ENCODE measurements at places on chromosomes 11 and 22.

DNA sequence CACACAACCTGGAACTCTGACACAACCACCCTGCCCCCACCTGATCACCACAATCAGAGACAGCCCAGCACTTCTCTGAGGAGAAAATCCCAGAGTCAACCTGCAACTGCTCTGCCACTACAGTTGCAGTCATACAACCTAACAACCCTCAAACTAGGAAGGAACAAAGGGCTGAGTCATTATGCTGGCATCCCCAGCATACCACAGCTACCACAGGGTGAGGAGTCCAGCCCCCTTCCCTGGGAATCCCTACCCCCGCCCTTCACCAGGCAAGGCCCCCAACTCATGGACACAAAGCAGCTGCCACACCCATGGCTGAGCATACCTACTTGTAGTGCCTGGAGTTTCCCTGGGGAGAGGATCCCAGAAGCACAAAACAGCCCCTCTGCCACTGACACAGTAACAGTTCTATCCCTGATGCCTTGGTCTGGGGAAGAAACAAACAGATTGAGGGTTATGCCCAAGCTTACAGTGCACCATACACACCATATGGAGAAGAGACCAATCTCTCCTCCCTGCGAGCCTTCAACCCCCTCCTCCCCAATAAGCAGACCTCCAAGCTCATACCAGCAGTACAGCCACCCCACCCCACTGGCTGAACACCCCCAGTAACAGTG, 68.5 kb upstream of the C11orf58 start:
- DNase-seq, result no peak

DNA sequence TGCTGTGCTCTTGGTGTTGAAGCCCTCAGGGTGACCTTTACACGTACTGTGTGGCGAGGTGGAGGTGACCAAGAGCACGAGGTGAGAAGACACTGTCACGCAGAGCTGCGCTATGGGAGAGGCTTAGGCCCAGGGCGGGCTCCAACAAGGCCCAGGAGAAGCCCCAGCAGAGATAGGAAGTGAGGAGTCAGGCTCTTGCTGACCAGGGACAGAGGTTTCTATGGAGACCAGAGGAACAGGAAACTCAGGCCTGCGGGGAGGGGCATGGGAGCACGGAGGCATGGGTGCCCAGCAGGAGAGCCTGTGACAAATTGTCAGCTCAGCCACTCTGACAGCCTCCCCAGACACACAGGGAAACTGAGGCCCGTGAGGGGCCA, 15.8 kb downstream of the DGKZ start:
- DNase-seq, result no peak

DNA sequence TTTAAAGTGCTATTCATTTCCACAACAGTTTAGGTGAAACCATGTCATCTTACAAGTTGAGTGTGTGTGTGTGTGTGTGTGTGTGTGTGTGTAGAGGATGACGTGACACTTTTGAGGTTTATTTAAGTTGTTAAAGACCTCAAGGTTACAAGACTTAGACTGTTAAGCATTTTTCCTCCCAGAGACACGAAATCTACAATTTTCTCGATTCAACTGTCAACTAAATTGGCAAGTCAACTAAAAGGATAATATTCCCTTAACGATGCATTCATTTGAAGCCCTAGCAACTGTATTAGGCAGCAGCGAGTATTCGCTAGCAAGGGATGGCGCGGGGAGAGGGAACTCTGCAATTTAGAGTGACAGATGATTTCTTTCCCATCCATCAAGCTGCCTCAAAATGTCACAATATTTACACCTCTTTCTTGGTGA, 17.6 kb upstream of the BDNF start:
- no peak for DNase-seq

DNA sequence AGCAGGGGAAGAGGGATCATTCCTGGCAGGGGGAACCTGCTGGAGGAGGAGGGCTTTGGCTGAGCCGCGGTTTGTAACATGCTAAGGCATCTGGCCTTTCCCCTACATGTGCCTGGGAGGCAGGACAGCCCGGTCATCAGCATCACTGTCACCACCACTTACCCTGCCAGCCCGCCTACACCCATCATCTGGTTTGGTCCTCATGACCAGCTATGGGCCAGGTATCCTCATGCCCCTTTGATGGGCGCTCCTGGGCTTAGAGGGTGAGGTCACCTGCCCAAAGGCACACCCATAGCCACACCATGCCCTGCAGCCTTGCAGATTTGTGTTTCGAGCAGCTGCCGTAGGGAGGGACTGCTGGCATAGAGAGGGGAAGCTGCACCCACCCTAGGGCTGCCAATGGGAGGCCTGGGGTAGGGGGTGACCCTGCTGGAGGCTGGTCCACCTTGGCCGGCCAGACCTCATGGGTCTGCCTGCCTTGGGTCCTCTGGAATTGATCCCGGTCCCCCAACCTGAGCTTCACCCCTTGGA, 2.6 kb downstream of the MRGPRF start:
- no peak for DNase-seq

DNA sequence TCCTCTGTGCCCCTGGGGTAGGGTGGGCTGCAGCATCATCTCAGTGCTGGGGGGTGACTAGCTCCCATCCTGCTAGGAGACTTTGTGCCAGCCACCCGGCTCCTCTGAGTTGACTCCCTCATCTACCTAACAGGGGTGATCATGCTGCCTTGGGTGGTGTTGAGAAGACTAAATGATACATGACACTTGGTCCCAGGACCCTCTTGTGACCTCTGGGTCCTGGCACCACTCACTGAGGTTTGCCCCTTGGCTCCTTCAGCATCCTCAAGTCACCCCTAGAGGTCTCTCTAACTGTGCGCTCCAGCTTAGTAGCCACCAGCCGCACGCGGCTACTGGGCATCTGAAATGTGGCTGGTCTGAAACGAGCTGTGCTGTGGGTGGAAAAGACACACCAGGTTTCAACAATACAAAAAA, 72.1 kb downstream of the LRRC32 start:
- no peak for DNase-seq

- no peak for DNase-seq
Observed at GRCh38 chr11:120052196-120052775, 85.6 kb downstream of the TRIM29 start.

- DNase-seq, result no peak
Observed at GRCh38 chr22:47859881-47860525, 1097.6 kb downstream of the TBC1D22A start.

- DNase-seq, result no peak
Observed at GRCh38 chr11:47524291-47524874, 28.5 kb downstream of the CELF1 start.

DNA sequence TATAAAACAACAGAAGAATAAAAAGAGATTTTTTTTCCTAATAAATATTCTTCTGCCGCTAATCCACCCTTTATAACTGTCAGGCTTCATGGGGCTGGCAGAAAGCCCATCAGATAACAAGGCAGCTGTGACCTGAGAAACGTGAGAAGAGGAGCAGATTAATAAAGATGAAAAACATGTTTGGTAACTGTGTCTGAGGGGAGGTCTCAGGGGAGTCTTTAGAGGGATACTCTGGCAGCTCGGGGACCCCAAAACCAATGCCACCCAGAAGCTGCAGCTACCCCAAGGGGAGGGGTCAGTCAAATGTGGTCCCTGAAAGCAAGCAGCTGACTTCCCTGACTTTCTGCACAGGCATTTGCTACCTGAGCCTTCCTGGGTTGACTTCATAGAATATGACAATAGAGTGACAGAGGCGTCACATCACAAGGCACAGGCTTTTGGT, 48.4 kb upstream of the POU2AF1 start:
- no peak for DNase-seq

- no peak for DNase-seq
Observed at GRCh38 chr22:44402196-44403111, 89.7 kb upstream of the SHISAL1 start.

DNA sequence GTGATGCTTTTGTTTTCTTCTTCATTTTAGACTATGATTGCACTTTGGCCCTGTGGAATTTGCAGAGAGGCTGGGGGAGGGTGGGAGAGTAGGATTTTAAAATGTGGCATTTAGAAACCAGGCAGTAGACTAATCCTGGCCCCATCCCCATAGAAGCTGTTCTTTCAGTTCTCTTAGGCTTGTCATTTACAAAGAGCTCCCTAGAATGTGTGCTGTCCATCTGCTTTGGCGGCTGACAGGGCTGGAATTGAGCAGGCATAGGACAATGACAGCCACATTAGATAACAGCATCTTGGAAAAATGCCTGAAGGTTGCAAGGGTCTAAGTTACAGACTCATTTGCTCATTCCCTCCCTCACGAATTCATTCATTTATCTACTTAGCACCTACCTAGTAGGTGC, 9.8 kb downstream of the INSC start:
- no peak for DNase-seq

DNA sequence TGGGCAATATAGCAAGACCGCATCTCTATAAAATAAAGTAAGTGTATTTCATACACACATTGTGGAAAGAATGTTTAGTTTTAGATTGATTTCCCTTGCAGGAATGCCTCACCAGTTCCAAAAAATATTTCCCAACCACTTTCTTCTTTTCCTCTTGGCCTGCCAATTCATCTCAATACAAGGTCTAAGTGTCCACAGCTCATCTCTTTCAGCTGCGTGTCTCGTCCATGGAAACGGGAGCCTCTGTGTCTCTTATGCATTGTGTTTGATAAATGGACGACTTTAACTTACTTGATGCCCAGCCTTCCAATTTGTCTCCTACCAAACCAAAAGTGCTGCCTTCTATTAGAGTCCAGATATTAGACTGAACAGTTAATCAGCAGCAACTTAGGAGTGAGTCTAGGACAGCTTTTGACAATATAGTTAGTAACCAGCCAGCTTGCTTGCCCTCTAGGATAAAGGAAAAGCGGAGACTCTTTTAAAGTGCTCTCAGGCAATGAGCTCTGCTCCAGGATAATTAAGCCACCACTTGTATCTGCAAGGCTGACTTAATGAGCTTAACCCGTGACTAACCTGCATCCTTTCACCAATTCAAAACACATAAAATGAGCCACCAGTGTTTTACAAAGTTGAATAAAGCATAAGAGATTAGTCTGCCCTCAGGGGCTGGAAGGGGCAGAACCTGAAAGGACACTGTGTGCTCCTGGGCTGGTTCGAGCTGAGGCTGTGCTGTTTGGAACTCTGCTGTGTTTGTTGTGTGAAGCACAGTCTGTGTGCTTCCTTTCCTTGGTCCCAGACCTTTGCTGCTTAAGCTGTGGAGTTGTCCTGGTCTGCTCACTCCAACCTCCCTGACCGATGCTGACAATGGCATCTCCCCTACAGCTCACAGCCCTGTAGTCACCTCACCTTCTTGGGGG, 27.5 kb downstream of the FBXO7 start:
- no peak for DNase-seq

- DNase-seq, result no peak
Observed at GRCh38 chr11:72672597-72673238, 1.5 kb downstream of the PDE2A start.

GRCh38 chr22:42511401-42511891, 8.2 kb downstream of the RRP7A start:
- DNase-seq, result no peak

- DNase-seq, result no peak
Observed at GRCh38 chr11:69352715-69353319, 58.9 kb downstream of the MYEOV start.

- DNase-seq, result no peak
Observed at GRCh38 chr11:106468531-106468930, 391.1 kb downstream of the AASDHPPT start.

DNA sequence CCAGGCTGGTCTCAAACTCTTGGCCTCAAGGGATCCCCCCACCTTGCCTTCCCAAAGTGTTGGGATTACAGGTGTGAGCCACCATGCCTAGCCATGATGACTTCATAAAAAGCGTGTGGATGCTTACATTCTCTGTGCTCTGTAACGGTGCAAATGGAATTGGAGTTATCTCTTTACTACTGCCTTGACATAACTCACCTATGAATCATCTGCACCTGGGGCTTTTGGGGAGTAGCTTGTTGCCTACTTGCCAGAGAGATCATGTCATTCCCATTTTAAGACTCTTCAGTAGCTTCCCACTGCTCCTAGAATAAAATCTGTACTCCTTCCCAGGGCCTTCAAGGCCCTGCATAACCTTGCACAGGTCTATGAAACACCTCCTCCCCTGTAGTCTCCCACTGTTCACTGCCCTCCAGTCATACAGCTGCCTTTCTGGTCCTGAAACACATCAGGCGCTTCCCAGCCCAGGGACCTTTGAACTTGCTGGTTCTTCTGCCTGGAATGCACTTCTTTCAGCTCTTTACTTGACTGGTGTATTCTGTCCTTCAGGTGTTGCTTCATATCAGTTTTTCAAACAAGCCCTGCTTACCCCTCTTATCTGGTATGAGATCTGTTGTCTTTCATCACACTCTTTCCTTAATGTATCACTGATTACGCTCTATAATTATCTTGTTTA, 19.6 kb upstream of the MOGAT2 start:
- DNase-seq, result no peak

DNA sequence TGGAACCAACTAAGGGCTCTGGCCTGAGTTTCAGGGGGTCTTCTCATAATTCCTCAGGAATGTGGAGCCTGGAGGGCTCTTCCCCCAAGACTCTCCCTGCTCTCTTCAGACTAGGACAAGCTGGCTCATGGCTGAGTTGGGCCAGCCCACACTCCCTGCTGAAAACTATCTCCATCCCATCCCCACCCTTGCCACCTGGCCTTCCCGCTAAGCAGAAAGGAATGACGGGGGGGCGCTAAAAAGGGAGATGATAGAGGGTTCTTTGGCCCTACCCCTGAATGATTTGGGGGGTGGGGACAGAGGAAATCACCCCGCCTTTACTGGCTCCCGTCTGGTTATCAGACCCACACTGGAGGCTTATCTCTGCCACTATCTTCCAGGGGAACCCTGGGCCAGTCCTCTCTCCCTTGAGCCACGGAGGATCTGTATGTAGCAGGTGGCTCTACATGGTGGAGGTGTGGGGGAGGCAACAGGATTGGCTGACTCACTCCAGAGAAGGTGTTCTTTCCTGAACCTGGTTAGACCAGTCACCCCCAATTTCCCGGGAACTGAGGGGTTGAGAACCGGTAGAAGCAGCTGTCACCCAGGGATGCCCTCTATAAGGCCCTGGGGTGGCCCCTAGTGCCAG, 5.7 kb downstream of the SMTN start:
- no peak for DNase-seq

DNA sequence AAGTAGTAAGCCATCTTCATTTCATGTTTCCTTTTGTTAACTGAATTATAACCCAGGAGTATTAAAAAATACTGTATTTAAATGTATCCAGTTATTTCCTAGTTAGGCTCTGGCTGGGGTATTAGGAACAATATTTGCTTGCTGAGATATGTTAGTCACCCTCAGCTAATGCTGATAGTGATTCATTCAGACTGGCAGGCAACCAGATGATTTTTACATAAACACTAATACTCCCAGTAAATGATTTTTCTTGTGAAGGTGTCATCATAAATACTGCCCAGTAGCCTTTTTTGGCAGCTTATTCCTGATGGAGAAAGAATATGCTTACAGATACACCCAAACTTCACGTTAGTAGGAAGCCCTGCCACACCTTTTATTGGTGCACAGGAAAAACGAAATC, 8.1 kb downstream of the YWHAH start:
- DNase-seq, result no peak

DNA sequence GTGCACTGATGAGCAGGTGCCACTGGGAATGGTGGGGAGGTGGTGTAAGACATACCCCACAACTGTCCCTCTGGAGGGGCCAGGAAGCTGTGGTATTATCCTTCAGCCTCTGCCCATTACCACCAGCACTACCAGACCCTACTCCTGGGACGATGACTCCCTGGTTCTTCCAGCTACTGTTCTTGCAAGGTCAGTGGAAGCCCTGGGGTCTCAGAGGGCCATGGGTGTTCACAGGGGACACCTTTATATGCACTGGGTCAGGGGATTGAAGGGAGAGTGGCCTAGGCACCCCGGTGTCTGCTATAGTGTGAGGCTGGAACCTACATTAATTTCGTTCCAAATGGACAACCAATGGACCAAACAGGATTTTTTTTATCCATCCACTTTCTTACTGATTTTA, 102.1 kb downstream of the RPS6KA4 start:
- DNase-seq, result no peak

GRCh38 chr11:5362017-5362625, 10.8 kb downstream of the OR51B6 start:
- no peak for DNase-seq

All from stimulated activated effector memory CD8-positive, alpha-beta T cell treated with anti-CD3 and anti-CD28 coated beads, Interleukin-12 subunit alpha, Interleukin-12 subunit beta, amount 100 ng/mL, for 72 hours (primary cell).